ENCODE measurements at places on chromosomes 4 and X.

DNA sequence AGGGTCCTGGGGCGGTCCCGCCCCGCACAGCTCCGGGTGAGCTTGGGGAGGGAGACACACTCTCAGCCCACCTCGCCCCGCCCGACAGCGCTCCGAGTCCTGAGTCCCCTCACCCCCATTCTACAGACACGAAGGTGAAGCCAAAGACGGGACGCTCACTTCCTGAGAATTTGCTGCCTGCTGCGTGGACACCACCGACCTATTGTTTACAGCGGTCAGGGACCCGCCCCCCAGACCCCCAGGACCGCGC lies 796 bp upstream of the ZNF141 start:
- DNase-seq, result no peak

DNA sequence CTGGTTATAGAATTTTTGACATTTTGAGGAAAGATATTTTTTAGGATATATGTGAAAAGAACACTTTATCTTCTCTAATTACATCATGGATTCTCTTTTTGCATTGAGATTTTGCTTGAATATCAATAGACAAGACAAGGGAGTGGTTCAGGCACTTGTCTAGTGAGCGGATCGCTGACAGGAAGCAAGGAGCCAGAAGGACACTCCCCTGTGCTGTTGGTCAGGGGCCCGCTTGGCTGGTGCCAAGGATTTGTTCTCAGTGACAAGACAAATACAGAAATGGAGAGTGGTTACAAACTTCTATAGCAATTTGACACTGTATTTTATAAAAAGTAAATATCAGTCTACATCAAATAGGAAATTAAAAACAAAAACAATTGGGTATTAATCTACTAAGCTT lies 60.0 kb downstream of the SLC9B1 start:
- DNase-seq, result no peak

DNA sequence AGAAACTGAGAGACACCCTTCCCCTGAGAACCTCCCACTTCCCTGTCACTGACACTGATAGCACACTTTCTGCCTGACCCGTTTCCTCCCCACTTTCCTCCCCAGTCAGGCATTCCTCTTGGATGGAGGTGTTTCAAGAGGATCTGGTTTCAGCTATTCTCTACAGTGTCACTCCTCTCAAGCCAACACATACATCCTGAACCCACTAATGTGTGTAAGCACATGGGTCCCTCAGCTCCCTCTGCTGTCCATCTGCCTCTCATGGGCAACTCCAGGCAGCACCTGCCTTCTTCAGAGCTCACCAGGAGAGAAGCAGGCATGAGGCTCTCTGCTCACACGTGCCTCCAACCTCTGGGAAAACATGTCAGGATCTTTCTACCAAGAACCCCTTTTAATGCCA lies 207.6 kb downstream of the NAF1 start:
- DNase-seq, result no peak

DNA sequence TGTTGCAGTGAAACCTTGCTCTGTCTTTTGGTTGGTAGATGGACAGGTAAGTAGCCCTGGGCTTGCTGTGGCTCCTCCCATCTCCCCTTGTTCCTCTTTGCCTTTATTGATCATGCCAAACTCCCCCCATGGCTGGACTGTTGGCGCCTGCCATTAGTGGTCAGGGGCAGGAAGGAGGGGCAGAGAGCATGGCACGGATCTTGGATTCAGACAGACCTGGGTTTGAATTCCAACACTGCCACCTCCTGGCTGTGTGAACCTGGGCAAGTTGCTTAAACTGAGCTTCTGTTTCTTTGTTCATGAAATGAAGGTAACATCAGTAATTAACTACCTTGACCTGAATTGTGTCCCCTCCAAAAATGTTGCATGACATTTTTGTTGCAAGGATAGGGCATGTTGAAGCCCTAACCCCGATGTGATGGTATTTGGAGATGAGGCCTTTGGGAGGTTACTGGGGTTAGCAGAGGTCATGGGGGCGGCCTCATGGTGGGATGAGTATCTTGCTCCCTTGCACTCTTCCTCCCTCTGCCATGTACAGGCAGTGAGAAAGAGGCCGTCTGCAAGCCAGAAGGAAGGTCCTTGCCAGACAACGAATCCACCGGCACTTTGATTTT lies 6.0 kb downstream of the SLC2A9 start:
- DNase-seq, result no peak

GRCh38 chrX:145609951-145610511 lies 207.6 kb upstream of the SLITRK2 start:
- DNase-seq, result no peak

DNA sequence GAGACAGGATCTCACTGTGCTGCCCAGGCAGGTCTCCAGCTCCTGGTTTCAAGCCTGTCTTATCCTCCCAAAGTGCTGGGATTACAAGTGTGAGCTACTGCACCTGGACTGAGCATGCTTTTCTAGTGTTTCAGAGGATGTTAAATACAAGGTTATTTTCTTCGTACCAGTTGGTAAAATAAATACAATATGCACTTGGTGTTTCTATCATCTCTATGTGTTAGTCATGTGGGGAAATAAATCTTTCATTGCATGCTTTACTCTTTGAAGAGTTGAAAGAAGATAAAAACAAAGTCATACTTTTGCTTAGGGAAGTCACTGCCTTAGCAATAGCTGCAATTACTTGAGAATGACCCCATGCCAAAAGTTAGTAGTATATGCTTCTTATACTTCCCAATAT lies 162.3 kb downstream of the PCDH7 start:
- DNase-seq, result no peak

DNA sequence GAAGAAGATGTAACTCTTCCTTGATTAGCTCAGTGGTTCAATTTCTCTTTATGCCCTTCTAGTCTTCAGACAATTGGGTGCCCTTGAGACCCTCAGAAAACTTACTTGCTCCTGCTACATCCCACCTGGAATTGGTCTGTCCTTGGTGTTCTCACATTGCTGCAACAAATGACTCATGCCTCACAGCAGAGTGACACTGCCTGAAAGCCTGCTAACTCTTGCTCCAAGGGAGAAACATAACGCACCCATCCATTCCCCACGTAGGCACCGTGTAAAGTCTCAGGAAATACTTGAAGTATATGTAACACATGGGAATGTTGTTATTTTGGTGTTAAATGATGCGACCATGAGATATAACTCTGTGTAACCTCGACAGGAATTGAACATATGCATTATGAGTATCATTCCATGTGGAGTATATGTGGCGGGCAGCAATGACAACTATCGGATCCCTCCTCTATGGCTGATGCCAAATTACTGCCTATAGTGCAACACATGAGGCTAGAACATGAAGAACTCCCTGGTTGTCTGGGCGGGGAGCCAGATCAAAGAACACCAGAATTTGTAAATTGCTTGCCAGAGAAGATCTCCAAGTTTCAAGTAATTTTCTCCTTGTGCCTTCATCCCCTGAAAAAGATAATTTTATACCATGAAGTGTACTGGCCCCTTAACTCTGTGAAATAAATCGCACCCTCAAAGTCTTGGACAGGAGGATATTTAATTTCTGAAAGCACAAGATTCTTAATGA lies 231.3 kb upstream of the STK26 start:
- no peak for DNase-seq

DNA sequence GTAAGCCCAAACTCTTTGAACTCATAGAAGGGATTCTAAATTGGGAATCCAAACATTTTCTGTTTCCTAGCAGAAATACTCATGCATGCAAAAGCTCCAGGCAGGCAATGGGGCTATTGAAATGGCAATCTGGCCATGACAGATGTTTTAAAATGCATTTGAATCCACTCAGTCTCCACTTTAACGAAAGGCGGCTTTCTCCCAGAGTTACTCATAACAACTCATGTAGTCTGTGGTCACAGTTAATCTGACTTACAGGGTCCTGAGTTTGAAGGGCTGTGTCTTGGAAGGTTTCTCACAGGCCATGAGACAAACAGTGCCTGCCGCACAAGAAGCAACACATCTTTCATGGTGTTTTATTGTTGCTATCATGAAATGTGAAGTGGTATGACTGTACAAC lies 185.7 kb downstream of the AMELX start:
- DNase-seq, result no peak

- no peak for DNase-seq
Observed at GRCh38 chr4:85955620-85956292, 404.1 kb downstream of the MAPK10 start.

DNA sequence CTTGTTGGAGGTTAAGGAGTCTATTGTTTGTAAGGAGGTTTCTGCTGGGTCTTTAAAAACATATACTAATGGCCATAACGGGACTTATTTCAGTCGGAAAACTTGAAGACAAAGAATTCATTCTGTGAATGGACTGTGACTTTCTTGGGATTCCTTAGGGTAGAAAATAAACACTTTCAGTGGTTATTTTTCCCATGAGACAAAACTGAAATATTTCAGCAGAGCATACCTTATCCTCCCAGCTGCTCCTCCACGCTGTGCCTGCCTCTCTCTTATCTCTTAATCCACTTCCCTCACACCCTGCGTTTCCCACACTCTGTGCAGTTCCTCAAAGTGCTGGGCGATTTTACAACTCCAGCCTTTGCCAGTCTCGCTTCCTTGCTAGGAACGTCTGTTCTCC lies 47.1 kb upstream of the SORBS2 start:
- DNase-seq, result no peak

GRCh38 chrX:121256647-121257046 lies 209.2 kb downstream of the GLUD2 start:
- DNase-seq, result no peak

GRCh38 chr4:101670897-101671296 lies 119.6 kb upstream of the BANK1 start:
- DNase-seq, result no peak

DNA sequence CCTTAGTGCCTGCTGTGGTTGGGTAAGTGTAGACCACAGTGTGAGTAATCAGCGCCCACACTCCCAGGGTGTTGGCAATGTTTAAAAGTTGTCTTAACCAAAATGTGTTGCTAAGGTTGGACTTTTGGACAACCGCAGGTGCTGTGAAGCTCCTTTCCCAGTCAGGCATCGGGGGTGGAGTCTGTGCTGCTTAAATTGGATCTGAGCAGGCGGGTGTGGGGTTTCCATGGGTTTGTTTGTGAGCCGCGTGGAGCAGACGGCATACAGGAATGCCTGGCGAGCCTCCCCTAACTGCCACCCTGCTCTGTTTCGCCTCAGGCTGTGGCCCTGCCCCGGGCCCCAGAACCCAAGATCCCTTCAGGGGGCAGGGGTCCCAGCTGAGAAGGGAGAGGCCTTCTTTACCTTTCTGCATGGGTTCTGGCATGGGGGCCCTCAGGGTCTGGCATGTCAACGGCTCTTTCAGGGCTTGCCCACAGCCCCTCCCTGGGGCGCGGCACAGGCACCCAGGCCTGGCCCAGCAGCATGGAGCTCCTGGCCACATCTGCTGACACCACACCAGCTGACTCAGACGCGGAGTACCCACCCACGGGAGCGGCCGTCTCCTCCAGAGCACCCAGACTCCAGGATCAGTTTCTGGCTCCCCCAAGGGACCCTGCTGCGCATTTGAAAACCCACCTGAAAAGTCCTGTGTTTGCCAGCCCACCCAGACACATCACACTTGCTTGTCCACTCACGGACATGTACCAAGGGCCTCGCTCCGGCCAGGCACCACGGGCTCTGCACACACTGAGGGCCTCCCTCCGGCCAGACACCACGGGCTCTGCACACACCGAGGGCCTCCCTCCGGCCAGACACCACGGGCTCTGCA lies 5.1 kb upstream of the SPON2 start:
- DNase-seq, result peak; percentile 40

- DNase-seq, result no peak
Observed at GRCh38 chr4:3475041-3475712, 12.1 kb downstream of the DOK7 start.

- DNase-seq, result no peak
Observed at GRCh38 chr4:79679859-79680258, 271.8 kb upstream of the GK2 start.

GRCh38 chrX:39874202-39874816 lies 223.4 kb downstream of the BCOR start:
- DNase-seq, result no peak

GRCh38 chr4:29541757-29542156 lies 1178.4 kb upstream of the PCDH7 start:
- DNase-seq, result no peak

- no peak for DNase-seq
Observed at GRCh38 chr4:83993774-83994173, 457.9 kb downstream of the GPAT3 start.

- DNase-seq, result no peak
Observed at GRCh38 chr4:114807759-114808404, 209.3 kb downstream of the UGT8 start.

DNA sequence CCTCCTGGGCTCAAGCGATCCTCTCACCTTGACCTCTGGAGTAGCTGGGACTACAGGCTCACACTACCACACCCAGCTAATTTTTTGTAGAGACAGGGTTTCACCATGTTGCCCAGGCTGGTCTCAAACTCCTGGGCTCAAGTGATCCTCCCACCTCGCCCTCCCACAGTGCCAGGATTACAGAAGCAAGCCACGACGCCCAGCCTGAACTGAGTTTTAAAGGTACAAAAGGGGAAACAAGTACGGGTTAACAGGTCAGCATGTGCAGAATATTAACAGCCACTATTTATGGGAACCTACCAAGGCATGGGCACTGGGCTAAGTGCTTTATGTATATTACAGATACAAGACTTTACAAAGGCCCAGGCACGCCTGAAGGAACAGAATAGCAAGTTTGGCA lies 164.3 kb upstream of the GPC4 start:
- no peak for DNase-seq

DNA sequence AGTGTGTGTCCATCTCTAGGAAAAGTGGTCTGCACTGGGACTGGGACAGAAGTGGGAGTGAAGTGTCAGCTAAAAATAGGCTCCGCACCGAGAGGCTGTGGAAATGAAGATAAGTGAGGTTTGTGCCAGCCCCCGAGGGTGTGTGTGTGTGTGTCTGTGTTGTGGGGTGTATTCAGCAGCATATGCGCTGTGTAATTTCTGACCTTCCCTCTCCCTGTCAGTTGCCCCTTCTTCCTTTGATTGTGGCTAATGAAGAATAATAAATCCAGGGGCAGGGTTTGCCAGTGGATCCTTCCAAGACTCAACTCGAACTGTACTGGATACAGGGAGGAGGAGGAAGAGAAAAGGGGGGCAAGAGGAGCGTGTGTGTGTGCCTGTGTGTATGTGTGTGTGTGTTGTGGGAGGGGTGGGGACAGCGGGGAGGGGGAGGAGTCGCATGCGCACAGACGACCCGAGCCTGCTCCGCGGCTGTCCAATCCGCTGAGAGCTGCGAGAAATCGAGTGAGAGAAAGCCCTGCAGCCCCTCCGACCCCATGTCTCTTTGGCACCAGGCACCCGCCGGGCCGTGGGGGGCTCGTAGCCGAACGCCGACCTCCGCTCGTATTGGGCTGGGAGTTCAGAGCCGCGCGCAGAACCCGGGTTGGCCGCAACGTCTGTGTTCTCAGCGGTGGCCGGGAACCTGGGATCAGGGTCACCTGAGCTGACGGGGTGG lies 916 bp upstream of the POU4F2 start:
- DNase-seq, result no peak

DNA sequence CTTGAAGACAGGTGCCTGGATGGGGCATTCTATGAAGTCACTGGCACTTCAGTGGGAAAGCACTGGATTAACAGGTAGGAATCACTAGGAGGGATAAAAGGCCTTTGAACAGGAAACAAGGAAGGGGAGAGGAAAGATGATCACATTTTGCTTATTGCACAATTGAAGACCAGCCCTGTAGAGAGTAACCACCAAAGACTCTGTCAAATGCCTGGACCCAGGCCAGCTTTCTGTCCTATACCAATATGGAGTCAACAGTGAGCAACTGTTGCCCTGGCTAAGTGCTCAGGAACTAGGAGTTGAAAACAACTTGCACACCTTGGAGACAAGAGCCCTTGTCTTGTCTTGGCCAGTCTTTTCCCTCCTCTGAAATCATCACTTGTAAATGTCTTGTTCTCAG lies 14.1 kb upstream of the RTL3 start:
- DNase-seq, result no peak

GRCh38 chrX:67693928-67694327 lies 150.1 kb downstream of the AR start:
- no peak for DNase-seq

- no peak for DNase-seq
Observed at GRCh38 chrX:144681501-144681900, 565.8 kb upstream of the SPANXN1 start.
